Activated naive CD8-positive, alpha-beta T cell treated with anti-CD3 and anti-CD28 coated beads, Interleukin-2, amount 50 U/mL, for 16 hours (primary cell): ENCODE measurements at places on chromosomes 7 and 10.

DNA sequence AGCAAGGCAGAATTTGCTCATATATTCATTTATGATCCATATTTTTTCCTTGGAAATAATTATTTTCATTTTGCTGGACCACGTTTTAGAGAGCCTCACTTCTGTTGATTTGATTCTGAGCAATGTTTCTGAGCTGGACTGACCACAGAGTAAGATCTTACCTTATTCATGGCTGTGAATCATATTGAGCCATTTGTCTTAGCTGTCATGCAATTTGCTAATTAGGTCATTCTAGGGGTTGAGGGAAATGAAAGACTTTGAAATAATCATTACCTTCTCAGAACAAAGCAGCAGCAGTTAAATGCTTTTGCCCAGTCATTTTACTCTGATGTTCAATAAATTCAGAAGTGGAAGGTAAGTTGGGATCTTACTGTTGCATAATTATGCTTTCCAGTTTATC is 251.4 kb downstream of the SDK1 start:
- DNase-seq = no peak

DNA sequence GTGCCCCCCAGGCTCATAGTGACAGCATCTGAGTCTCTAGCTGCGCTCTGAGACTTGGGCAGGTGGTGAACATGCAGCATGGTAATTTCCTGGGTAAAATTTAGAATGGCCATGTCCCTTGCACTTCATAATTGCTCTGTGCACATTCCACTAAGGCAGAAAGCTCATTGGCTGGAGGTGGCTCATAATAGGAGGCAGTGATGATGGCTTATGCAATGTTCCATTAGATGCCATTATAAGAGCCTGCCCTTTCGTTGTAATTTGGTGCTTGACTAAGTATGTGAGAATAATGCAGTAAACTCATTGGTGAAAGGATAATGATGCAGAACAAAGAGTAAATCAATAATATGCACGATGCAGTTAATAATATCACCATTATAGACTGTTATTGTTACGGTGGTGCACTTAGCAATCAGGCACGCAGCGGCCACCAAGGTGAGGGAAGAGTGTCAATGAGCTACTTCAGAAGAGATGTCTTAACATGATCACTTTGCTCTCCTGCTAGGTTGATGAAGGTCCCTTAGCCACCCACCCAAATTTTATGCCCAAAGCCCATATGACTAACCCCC is 545.9 kb downstream of the KCNMA1 start:
- no peak for DNase-seq

DNA sequence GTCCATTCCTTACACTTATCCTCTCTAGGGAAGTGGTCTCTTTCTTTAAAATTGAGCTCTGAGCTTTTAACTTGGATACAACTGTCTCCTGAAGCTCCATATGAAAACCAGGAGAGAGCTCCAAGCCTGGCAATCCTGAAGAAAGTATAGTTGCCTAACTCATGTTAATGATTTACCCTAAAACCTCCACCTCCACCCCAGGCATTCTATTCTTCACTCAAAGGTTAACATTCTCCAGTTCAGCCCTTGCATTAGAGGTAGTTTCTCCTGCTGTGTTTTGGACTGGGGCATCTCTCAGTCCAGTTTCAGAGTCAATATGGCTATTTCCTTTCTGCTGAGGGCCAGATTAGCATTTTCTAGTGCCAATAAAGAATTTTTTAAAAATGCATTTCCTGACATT is 195.5 kb downstream of the SLC25A13 start:
- no peak for DNase-seq

DNA sequence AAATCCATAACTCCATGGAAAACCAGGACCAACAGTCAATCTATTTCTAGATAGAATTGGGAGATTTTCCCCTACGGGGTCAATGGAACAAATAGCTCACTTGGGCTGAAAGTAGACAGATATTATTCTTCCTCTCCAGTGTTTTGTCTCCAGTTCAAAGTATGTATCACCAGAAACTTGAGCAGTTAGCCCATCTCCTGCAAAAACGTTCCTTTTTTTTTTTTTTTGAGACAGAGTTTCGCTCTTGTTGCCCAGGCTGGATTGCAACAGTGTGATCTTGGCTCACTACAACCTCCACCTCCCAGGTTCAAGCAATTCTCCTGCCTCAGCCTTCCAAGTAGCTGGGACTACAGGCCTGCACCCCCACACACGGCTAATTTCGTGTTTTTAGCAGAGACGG is 390.0 kb upstream of the AUTS2 start:
- DNase-seq = no peak

DNA sequence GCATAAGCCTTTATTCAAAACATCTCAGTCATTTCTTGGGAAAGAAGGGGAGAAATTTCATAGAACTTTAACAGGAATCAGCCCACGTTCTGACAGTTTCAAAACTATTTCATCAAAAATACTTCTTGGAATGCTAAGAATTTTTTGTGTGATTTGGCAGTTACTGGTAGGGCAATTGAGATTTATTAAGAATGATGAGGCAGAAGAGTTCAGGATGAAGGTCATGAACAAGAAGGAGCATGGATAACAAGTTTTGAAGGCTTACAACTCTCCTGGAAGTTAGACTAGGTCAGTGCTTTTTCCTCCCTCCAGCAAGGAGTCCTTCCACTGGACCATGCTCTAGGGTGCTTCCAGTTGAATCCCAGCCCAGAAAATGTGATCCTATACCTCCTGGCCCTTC is 569.9 kb downstream of the ANKRD7 start:
- no peak for DNase-seq

DNA sequence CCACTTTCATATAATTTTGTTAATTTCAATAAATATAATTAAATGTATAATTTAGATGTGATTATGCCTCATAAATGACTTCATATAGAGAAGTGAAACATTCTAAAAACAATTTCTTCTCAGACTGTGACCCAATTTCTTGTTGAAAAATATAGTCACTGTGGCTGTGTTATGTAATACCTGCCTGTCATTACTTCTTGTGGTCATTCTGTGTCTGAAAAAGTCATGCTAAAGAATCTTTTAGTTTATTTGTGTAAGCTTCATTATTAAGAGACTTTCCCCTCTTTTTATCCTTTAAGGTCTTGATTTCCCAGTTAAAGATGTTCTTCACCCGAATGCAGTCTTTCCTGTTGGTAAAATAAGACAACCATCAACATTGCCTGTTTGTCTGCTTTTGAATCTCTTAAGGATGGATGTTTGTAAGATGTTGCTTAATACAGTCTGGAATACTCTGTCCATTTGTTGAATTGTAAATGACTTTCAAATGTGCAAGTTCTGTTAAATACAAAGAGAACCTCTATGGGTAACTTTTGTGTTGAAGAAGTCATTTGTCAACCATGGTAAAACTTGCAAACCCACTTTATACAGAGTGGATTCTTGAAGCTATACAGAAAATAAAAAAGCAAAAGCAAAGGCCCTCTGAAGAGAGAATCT is 16.0 kb downstream of the KAT6B start:
- no peak for DNase-seq

GRCh38 chr7:2860627-2861133 is 16.6 kb upstream of the GNA12 start:
- no peak for DNase-seq

DNA sequence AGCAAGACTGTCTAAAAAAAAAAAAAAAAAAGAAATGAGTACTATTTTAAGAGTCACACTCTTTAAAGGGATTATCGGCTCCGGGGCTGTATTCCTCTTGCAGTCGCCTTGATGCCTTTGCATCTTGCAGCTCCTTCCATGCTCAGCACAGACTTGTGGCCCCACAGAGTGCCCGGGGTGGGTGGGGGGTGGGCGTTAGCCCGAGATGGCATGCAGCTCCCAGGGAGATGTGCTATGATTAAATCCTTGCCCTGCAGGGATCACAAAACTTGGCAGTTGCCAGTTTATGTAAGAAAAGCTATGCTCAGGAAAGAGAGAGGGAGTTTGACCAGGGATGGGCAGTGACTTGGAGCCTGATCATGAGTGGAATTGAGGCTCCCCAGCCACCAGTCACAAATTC is 81.9 kb downstream of the CCDC3 start:
- no peak for DNase-seq

DNA sequence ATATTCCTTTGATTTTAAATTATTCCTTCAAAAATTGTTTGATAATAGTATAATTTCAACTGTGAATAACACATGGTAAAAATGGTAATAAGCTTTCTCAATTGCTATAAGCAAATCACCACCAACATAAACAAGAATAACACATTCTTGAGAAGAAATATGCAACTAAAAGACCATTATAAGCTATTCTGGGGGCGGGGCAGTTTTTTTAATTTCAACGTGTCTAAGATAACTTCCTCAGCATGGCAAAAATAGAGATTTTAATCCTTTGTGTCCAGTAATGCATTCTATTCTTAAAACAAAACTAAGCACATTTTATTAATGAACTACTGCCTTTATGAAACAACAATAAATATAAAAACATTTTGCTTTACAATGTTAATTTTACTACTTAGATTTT is 1.5 kb downstream of the DNAJC12 start:
- DNase-seq = no peak

DNA sequence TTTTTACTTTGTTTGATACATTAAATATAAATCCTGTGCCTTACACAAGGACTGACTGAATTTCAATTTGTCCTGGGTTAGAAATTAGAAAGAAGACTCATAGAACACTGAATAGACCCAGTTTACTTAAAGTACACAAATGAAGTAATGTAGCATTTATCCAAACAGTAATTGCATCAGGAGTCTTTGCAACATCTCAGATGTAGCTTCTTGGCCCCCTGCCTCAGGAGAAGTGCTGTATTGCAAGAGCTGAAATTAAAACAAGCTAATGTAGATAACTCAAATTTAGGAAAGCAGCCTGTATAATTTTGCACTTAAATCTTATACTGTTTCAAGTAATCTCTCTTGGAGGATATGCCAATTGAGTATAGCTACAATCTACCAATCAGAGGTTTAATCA is 54.3 kb upstream of the KCND2 start:
- no peak for DNase-seq

DNA sequence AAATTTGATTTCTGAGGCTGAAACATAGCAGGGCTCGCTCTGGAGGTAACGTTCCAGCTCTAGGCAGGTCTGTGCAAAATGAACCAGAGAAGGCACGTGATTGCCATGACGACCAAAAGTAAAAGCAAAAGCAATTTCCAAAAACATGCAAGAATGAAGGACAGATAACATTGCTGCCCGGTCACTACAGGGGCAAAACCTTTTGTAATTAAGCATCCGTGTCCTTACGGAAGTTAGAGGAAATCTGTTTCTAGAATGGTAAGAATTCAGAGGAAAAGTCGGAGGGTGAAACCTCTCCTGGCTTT is 2.9 kb downstream of the KLF6 start:
- DNase-seq = no peak

GRCh38 chr7:120987280-120987679 is 1.2 kb upstream of the CPED1 start:
- no peak for DNase-seq

- DNase-seq = no peak
These were observed 269.1 kb upstream of the GLI3 start for GRCh38 chr7:42506097-42506496.

GRCh38 chr10:5527332-5528200 is 2.8 kb downstream of the CALML3 start:
- no peak for DNase-seq

GRCh38 chr7:121360564-121360963 is 31.8 kb downstream of the WNT16 start:
- DNase-seq = no peak

DNA sequence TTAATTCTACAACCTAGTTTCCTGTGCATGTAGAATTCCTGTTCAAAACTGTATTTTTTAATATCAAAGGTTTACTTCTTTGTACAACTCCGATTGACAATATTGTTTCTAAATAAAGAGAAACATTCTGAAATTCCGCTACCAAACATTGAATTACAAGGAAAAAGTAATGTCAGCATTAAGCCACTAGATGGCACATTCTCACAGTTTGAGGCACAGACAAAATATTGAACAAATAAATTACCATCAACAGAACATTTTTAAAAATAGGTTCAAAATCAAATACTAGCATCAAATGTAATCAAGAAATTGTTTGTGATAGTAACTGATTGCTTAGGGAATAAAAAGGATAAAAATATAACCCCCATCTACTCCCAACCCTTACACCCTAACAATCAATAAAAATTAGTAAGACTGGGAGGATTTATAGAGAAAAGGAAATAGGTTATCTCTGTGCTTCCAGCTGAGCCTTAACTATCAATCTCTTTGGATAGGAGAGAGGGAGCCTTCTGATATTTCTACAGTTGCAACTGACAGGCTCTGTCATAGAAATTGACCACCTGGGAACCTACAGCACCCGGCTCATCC is 86.6 kb upstream of the C7orf33 start:
- DNase-seq = no peak

- no peak for DNase-seq
These were observed 69.4 kb downstream of the CARD11 start for GRCh38 chr7:2974093-2974819.

- no peak for DNase-seq
These were observed 283.7 kb upstream of the PODXL start for GRCh38 chr7:131839967-131840690.

GRCh38 chr10:100103581-100103980 is 21.9 kb upstream of the CPN1 start:
- no peak for DNase-seq

GRCh38 chr10:10421071-10421470 is 596.6 kb upstream of the CELF2 start:
- DNase-seq = no peak

GRCh38 chr10:28343252-28343651 is 40.4 kb upstream of the MPP7 start:
- DNase-seq = no peak

- DNase-seq = no peak
These were observed 439.4 kb downstream of the TYW1 start for GRCh38 chr7:67435894-67436535.

GRCh38 chr10:5449227-5449626 is 36.9 kb downstream of the NET1 start:
- no peak for DNase-seq

DNA sequence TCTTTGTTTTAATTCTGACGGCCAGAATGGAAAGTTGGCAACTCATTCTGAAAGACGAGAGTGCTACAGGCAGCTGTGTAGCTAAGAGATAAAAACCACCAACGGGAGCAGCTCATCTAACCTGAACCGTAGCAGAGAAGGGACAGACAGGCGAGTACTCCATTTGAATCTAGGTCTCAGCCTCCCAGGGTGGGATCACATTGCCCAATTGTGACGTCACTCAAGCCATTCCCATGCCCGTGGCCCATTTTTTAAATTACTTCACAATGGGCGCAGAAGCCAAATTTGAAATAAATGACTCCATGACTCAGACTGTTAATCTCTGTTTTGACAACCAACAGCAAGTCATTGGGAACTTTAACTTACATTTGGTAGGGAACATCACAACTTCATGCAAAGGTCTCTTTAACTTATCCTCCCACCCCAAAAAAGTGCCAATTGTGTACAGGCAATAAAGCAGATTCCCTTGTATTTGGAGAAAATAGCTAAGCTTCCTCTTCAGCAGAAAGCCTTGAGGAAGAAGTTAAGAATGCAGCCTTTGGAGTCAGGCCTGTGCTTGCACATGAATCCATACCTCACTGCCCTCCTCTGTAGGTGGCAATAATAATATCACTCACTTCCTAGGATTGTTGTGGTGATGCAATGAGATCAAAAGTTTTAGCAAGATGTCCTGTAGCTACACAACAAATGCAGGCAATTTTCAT is 93.2 kb upstream of the KIF5B start:
- DNase-seq = no peak

- DNase-seq = no peak
These were observed 8.4 kb upstream of the STK32C start for GRCh38 chr10:132316133-132316532.
